ENCODE measurements at places on chromosomes 7 and 10.
A peak's percentile ranks its signal among the peaks of the same experiment; 100 is the strongest.

DNA sequence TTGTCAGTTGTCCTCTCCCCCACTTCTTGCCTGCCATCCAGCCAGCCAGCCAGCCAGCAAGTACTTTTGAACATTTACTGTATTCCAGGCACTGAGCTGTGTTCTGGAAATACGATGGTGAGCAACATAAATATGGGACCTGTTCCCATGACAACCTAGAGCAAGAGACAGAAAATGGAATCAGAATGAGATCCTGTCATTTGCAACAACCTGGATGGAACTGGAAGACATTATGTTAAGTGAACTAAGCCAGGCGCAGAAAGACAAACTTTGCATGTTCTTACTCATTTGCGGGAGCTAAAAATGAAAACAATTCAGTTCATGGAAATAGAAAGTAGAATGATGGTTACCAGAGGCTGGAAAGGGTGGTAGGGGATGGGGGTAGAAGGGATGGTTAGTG, 140.7 kb downstream of the ICA1 start:
- no peak for DNase-seq

DNA sequence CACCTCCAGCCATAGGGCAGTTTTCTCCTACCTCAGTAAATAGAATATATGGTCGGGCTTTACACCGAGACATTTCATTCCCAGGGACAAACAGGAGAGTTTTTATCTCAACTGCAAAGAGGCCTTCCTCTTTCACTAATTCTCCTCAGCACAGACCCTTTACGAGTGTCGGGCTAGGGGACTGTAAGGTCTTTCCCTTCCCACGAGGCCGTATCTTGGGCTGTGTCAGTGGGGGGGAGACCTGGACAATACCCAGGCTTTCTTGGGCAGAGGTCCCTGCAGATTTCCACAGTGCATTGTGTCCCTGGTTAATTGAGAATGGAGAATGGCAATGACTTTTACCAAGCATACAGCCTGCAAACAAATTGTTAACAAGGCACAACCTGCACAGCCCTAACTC, 13.2 kb upstream of the ZNF488 start:
- no peak for DNase-seq

DNA sequence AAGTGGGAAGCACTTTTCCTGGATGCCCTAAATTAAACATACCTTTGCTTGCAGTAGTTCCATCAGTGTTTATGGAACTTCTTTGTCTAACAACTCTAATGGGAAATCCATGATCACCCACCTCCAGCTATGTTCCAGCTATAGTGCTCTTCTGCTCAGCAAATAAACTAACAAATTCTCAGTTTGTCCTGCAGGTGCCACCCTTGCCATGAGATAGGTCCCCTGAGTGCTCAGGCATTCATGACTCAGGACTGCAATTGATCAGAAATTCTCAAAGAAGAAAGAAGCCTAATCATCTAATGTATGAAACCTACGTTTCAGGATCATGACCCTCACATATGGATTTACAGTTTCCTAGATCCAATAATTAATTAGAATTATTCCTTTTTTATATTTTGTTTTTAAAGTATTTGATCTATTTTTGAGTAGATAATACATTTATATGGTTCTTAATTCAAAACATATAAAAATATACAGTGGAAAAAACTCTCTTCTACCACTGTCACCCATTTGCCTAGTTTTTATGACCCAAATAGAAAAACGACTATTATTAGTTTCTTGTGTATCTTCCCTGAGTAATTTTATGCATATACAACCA, 48.7 kb upstream of the DYNC1I1 start:
- peak; percentile 45 for DNase-seq

- DNase-seq, result no peak
Observed at GRCh38 chr7:8442051-8442813, 8.8 kb downstream of the NXPH1 start.

DNA sequence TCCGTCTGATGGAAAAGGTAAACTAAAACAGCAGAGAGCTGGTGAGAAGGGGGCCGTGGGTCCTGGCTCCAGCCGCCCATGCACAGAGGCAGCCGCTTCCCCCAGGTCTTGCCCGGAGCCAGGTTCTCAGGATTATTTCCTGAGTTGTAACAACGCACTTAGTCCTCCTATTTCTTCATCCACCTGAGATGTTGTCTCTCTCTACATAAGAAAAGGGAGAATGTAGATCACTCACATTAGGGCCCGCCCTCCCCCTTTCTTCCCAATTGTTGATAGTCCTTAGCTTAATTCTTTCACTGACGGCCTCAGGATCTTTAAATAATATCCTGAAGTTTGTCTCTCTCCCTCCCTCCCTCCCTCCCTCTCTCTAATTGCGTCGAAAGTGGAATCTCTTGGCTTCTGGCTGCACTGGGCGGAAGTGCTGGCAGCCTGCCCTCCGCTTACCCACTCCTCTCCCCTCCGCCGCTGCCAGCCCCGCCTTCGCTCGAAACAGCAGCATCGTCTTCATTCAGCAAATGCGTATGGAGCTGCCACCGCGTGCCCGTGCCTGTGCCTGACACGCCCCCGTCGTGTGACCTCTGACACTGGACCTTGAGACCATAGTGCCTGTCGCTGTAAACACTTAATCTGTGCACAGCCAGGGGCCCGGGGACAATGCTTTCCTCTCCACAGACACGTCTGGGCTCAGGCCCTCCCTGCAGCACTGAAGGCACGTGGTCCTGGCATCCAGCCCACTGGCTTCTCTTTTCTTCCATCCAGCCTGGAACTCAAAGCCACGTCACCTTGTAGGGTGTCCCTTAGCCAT, 174.5 kb upstream of the PPP2R2D start:
- no peak for DNase-seq

DNA sequence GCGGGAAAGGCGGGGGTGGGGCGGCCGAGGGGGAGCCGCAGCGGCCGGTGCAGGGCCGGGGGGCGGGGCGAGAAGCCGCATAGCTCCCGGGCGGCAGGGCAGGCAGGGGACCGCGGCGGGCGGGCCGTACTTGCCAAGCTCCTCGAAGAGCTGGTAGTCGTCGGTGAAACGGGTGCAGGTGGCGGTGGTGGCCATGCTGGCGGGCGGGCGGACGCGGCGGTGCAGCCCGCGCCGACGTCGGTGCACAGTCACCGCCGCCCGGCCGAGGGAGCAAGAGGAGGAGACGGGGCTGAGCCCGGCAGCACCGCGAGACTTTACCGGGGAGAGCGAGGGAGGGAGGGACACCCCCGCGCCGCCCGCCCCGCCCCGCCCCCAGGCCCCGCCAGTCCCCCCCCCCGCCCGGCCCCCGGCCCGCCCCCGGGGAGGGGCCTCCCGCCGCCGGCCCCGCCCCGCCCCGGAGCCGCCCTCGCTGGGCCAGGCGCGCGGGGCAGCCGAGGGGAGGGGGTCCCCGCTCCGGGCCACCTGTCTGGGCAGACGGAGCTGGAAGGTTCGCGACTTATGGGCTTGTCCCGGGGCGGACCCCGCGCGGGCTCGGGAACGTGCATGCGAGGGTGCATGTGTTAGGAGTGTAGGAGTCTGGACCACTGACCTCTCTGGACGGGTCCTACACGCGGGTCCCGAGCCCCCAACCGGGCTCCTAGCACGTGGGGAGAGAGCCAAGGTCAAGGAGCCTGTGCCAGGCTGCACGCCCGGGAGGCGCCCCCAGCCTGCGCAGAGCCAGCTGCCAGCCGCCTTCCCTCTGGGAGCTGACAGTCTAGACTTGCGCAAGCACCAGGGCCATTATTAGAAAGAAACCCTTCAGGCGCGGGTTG, at the start of gene CAMK2G:
Gene CAMK2G, minus strand, starts transcription at position 289 of the 872 bp plus-strand sequence. Its CDS starts 94 bp downstream, at position 195.
- DNase-seq, result peak; percentile 27

- DNase-seq, result no peak
Observed at GRCh38 chr10:16777473-16778370, 39.5 kb downstream of the RSU1 start.

DNA sequence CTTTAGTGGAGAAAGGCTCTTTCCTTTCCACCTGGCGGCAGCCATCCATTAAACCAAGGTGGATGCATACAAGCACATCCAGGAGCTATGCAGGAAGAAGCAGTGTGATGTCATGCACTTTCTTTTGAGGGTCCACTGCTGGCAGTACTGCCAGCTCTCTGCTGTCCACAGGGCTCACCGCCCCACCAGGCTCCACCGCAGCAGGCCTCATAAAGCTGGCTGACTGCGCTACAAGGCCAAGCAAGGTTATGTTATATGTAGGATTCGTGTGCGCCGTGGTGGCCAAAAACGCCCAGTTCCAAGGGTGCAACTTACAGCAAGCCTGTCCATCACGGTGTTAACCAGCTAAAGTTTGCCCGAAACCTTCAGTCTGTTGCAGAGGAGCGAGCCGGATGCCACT, 37.3 kb upstream of the TRUB1 start:
- no peak for DNase-seq

GRCh38 chr10:98088186-98088971, 46.1 kb upstream of the R3HCC1L start:
- no peak for DNase-seq

DNA sequence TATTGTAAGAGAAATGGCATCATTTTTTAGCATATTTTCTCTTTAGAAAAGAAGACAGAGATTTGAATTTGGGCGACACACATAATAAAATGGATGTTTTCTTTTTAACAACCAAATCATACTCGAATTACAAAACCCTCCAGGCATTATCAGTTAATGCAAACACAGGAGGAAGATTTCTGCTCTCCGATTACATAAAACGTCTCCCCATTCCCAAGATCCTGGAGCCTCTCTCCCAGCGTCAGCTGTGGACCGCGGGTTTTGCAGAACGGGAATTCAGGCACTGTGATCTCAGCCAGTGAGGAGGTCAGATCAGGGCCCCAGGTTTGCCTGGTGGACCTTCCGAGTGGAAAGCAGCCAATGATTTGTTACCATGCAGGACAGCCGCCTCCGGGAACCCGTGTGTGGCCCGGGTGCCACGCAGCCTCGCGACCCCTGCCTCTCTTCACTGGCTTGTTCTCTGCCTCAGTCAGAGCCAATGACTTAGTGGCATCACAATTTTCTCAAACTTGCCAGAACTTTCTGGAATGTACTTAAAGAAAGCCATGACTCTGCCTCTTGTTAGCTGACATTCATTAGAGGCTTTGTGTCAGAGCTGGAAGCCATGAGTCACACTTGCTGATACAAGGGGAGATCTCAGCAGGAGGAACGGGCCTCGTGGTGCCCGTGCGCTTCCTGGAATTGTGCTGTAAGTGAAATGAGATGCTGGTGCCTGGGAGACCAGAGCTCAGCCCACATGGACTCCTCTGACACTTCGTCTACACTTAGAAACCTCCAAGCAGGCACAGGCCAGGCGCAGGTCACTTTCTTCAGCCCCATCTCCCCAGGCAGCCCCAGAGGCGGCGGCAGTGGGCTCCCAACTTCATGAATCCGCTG, 246.1 kb downstream of the KLF6 start:
- peak; percentile 8 for DNase-seq

GRCh38 chr7:156222611-156223010, 410.3 kb upstream of the SHH start:
- DNase-seq, result no peak

- DNase-seq, result no peak
Observed at GRCh38 chr7:28005075-28005846, 175.3 kb downstream of the JAZF1 start.

GRCh38 chr10:6082496-6083395, 6.1 kb upstream of the RBM17 start:
- DNase-seq, result no peak

DNA sequence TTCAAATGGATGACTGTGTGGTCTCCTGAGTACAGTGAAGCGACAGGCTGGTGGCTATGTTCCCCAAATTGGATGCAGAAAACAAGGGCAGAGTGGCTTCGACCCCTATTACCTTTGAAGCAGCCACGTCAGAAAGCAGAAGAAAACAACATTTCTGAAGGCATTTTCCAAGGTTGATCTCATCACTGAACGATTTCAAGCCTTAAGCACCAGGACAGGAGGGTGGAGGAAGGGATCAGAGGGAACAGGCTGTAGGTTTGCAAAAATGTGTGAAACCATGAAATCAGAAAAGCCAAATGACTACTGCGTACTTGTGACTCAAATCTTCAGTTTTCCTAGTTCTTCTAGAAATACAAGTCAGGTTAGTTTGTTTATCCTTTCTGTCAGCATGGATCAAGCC, 181.0 kb upstream of the TMEM106B start:
- DNase-seq, result no peak
